Effector CD4-positive, alpha-beta T cell (primary cell): ENCODE measurements at places on chromosomes 1 and 21.
A peak's percentile ranks its signal among the peaks of the same experiment; 100 is the strongest.

- no peak for DNase-seq
These were observed 62.6 kb downstream of the ZBTB18 start for GRCh38 chr1:244113532-244114320.

- no peak for DNase-seq
These were observed 14.0 kb downstream of the NES start for GRCh38 chr1:156663178-156663577.

- no peak for DNase-seq
These were observed 3.9 kb upstream of the PRKCZ start for GRCh38 chr1:2046174-2046917.

DNA sequence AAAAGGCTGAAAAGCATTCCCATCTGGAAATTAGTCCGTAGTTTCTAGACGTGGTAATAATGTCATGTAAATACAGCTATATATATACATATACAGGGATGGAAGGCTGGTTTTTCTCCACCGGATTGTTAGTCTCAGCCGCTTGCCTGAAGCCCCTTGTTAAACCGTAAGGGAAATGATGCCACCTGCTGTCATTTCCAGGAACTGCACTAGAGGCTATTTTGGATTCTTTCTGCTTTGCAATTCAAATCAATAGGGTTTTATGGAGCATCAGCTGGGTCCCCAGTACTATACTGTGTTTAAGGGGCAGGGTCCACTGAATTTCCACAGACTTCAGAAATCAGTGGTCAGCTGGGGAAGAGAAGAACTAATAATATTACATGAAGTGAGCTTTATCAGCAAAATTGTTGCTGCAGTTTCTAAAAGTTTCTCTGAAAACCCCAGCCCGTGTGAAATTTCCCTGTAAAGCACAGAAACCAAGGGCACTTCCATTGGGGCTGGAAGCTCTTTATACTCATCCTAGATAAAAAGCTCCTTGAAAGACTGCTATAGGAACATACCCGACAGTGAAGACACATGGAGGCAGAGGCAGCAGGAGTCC is 33.8 kb upstream of the MPZL1 start:
- DNase-seq: peak; percentile 75

DNA sequence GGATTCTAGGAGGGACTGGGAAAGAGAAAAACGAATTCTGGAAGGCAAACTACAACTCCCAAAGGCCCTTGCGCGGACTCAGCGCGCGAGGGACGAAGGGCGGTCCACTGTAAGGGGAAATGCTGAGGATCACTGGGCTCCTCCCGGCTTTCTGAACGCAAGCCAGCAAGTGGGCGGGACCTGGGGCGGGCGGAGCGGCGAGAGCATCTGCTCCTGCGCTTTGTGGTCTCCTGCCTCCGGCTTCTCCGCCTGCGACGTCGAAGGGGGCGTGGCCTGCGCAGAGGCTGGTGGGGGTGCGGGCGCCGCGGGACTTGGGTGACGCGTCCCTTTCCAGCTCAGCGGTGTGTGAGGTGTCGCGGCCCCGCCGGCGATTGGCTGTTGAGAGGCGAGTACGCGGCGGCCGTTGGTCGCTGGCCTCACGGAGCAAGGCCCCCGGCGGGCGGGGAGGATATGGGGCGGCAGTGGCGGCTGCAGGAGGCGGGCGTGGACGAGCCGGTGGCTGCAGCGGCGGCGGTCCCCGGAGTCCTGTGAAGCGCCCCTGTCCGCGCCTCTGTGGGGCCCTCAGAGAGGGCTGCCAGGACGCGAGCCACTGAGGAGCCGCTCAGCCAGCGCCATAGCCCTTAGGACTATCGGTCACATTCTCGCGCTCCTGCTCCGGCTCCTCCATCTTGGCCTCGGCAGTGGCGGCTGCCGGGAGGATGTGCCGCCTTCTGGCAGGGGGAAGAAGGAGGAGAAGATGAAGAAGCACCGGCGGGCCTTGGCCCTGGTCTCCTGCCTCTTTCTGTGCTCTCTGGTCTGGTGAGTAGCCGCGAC is at the start of gene SUCO:
SUCO (plus strand) TSS at position 451 of the 813 bp plus-strand sequence; CDS start at position 737, 286 bp downstream.
- peak; percentile 99 for DNase-seq

GRCh38 chr1:248268178-248268577 is 9.6 kb downstream of the OR2T33 start:
- no peak for DNase-seq

GRCh38 chr1:33715195-33715811 is 148.6 kb upstream of the HMGB4 start:
- no peak for DNase-seq
